ENCODE measurements at places on chromosomes 5 and 9.

DNA sequence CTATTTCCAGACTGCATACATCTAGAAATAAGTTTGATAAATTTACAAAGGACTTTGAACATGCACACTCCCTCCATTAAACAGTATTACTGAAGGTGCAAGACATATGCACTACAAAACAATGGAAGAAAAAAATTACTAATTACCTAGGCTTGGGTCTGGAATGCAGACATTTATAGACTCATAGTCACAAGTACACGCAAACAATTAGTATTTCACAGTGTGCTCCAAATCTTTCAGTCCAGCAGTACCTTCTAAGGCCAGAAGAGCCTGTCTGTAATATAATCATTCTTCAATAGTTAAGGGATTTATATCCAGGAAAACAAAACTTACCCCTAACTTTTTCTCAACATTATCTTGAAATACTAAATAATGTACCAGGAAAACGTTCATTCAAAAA lies 11.2 kb downstream of the RICTOR start:
- no peak for DNase-seq

GRCh38 chr9:74958587-74958986 lies 5.9 kb upstream of the C9orf40 start:
- DNase-seq: no peak

- DNase-seq: no peak
Measured at GRCh38 chr9:95947118-95947517, 71.6 kb downstream of the ERCC6L2 start.

- no peak for DNase-seq
Measured at GRCh38 chr5:6506611-6507010, 58.0 kb downstream of the UBE2QL1 start.

GRCh38 chr9:10371824-10372223 lies 241.0 kb downstream of the PTPRD start:
- no peak for DNase-seq

DNA sequence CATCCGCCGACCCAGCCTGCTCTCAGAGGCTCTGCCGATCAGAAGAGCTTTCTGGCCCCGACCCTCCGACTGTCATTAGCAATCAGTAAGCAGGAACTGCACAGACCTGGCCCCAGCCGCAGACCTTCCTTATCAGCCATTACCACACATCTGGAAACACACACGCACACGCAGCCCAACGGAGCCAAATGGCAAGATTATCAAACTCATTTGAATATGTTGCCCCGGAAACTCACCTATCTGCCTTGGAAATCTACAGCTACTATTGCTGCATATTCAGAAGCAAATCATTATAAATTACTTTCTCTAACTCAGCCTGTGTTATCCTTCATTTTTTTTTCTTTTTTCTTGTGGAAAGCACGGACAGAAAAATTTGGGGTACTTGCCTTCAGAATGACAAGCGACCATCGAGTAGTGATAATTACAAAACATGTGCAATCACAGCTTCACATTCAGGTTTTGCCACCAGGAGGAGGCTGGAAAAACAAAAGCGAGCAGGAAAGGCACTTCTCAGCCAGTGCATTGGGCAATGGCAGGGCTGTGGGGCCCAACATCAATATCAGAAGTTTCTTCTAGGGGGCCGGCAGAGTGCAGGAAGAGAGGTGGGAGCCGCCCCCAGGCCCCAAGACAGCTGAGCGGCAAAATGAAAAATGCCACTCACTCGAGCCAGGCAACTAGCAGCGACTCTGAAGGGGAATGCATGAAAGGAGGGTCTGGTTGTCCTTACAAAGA lies 122.3 kb downstream of the VAV2 start:
- no peak for DNase-seq

DNA sequence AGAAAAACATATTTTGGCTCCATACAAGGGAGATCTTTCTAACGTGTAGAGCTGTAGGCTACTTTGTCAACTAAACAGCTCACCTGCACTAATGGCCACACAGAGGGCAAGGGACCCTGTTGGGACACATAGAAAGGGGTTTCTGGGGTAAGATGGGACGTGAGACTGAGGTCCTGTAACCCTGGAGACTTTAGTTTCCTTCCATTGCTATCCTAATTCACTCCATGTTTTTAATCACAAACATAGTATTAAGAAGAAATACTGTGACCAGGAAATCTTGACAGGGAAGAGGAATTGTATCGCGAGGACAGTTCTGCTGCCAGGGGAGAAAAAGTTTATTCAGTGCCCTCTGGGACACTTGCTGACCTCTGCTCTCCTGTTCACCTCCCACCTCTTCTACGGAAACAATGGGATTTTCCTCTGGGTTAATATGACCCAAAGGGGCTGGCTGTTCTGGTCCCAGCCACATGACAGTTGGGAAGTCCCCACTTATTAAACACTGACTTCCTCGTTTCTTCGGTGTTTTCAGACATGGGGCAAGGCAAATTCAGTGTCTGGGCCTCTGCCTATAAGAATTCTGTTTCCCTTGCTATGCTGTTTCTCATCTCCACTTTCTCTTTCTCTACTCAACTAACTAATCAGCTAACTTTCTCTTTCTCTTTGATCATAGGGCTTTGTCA lies 106.9 kb upstream of the SEMA6A start:
- DNase-seq: no peak

GRCh38 chr5:159838551-159839222 lies 77.6 kb upstream of the ADRA1B start:
- DNase-seq: no peak

Data from stimulated activated CD4-positive, alpha-beta T cell treated with anti-CD3 and anti-CD28 coated beads, TNF-alpha, amount 100 ng/mL, for 1 hour (primary cell).